ENCODE measurements at places on chromosomes 4 and X.

DNA sequence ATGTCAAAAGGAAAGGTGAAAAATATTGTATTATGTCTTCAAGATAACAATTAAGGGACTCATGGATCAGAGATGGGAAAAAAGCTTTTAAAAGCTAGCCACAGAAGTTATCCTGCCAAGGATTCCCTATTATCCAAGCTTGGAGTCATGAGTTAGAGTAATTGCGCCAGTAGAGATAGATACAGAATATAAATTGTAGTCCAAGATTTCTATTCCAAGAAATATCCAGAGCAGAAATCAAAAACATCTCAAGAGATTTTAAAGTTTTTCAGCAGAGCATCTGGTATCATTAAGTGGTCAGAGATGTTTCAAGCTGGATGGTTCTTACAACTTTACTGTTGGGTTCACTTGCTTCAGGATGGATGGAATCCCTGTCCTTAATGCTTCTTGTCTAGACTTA, 186.7 kb downstream of the PCDH18 start:
- DNase-seq, result no peak

DNA sequence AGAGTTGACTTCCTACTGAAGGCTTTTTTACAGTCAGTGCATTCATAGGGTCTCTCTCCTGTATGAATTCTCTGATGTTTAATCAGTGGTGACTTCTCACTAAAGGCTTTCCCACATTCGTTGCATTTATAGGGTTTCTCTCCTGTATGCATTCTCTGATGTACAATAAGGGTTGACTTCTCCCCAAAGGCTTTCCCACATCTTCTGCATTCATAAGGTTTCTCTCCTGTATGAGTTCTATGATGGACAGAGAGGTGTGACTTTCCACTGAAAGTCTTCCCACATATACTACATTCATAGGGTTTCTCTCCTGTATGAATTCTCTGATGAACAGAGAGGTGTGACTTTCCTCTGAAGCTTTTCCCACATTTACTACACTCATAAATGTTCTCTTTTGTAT, 45.2 kb downstream of the ZNF674 start:
- DNase-seq, result no peak

- no peak for DNase-seq
Measured at GRCh38 chr4:22072240-22072639, 123.7 kb upstream of the KCNIP4 start.

DNA sequence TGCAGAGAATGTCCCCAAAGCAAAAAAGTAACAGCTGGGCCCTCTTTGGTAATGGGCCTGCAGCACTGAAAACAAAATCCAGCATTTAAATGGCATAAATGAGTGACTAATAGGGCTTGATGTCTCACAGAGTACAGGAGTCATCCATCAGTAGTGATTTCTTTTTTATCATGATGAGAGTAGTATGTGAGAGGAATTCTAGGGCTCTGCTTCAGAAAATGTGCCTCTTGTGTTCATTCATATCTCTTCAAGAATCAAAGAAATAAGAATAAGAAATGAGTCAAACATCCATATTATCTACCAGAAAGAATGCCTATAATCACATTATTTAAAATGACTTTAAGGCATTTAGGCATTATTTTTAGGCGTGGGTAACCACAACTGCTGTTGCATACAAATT, 792.9 kb upstream of the HTR2C start:
- DNase-seq, result no peak

GRCh38 chr4:12178614-12179610, 750.2 kb upstream of the HS3ST1 start:
- no peak for DNase-seq

- DNase-seq, result no peak
Measured at GRCh38 chrX:17944833-17945497, 83.9 kb upstream of the RAI2 start.

- DNase-seq, result no peak
Measured at GRCh38 chr4:74152836-74153235, 5.1 kb upstream of the MTHFD2L start.

- DNase-seq, result no peak
Measured at GRCh38 chr4:97142893-97143292, 1000.4 kb downstream of the STPG2 start.

DNA sequence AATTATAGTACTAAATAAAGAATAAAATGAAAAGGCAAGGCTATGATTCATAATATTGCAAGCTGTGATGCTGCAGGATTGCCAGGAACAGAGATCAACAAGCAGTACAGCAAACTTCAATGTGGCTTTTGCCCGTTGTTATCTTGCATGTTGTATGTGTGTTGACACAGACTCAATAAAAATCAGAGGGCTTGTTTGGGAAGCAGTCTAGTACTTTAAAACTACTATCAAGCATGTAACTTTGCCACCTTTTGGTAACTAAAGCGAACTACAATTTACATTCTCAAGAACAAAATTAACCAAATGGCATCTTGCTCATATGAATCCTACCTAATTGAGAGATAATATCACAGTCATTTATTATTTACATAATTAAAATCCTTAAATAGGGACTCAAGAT, 79.8 kb upstream of the GPM6A start:
- DNase-seq, result no peak

- no peak for DNase-seq
Measured at GRCh38 chrX:123454712-123455431, 270.8 kb downstream of the GRIA3 start.

GRCh38 chrX:132740316-132741123, 217.9 kb downstream of the HS6ST2 start:
- no peak for DNase-seq

GRCh38 chr4:147843162-147843561, 111.3 kb downstream of the ARHGAP10 start:
- DNase-seq, result no peak

GRCh38 chr4:2352171-2352570, 66.3 kb downstream of the ZFYVE28 start:
- no peak for DNase-seq

- DNase-seq, result no peak
Measured at GRCh38 chrX:46643636-46644035, 70.1 kb downstream of the CHST7 start.

- no peak for DNase-seq
Measured at GRCh38 chr4:8597791-8598190, 5.2 kb downstream of the CPZ start.

- no peak for DNase-seq
Measured at GRCh38 chr4:138184886-138185285, 57.3 kb downstream of the SLC7A11 start.
